ENCODE measurements at places on chromosomes 1 and 21.

DNA sequence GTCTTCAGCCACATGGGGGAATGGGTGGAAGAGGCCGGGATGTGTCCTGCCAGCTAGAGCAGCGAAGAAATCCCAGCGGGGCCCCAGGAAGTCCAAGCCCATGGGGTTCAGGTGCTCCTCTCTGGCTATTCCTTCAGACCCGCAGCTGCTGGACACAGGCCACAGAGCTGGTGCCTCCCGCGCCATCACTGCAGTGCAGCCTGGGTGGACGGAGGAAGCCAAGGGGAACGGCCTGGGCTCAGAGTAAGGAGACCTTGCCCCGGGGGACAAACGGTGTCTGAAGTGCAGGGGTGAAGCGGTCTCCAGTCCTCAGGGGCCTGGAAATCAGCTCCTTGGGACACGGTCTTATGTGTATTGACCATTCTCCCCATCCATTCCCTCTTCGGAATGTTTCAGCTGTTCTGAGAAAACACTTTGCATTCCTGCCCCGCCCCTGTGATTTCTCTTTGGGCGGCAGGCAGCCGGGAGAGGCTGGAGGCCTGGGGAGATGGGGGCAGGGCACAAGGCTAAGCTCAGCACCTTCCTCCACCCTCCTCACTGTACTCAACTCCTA lies 18.4 kb downstream of the MTHFR start:
- DNase-seq, result no peak

- DNase-seq, result no peak
These were observed 6.8 kb upstream of the LHX9 start for GRCh38 chr1:197910120-197910991.

DNA sequence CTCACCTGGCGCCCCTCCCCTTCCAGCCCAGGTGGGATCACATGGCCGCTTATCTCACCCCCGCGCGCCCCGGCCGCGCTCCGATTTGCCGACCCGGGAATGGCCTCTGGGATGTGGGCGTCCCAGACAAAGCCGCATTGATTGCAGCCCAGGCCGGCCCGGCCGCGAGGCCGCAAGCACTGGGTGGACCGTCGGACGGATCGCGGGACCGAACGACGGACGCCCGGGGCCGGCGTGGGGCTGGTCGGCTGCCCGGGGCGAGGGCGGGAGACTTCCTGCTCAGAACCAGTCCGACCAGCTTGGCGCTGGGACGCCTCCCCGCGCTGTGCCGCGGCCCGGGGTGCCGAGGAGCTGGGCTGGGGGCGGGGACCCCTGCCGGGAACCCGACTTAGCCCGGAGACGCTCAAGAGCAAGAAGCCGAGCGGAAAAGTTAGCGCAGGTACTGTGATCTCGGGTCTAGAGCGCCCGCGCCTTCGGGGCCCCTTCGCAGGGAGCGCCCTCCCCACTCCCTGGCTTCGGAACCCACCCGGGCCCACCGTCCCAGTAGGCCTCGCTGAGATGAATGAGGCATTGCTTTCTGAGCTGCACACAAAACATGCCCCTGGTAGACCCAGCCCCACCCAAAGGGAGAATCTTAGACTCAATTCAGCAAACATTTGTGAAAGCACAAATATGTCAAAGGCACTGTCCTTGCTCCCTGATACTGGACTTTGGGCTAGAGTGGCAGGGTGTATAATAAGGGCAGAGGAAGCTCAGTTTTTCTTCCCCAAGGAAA lies 415 bp upstream of the LAD1 start:
- DNase-seq, result no peak

- DNase-seq, result no peak
These were observed 889.0 kb upstream of the ADGRL4 start for GRCh38 chr1:79895573-79895972.

- DNase-seq, result no peak
These were observed 10.4 kb downstream of the DLGAP3 start for GRCh38 chr1:34918977-34919561.

- DNase-seq, result no peak
These were observed 4.6 kb upstream of the BTG2 start for GRCh38 chr1:203300441-203301330.

- no peak for DNase-seq
These were observed 1.2 kb downstream of the LMOD1 start for GRCh38 chr1:201945157-201945556.
